ENCODE measurements at places on chromosomes 2 and 18.

- no peak for DNase-seq
These were observed 1.5 kb downstream of the RPRM start for GRCh38 chr2:153476816-153477635.

GRCh38 chr2:225328192-225328591, 71.3 kb upstream of the NYAP2 start:
- DNase-seq: peak; percentile 88

GRCh38 chr2:110860630-110861029, 128.3 kb downstream of the ACOXL start:
- DNase-seq: no peak

DNA sequence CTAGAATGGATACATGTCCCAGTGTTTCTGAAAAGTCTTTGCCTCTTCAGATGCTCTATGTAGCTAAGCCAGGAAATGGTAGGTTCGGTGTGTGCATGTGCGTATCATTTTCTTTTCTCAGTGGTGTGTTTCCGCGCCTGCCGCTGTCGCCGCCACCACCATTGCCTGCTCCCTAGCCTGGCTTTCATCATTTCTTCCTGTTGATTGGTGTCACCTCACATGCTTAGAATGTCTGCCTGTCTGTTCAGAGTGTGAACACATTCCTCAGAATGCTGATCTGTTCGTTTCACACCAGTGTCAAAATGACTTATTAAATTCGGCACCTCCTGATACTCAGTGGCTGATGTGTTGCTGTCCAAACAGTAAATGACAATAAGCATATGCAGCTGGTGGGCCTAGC, 255.2 kb upstream of the SPRED2 start:
- DNase-seq: no peak

DNA sequence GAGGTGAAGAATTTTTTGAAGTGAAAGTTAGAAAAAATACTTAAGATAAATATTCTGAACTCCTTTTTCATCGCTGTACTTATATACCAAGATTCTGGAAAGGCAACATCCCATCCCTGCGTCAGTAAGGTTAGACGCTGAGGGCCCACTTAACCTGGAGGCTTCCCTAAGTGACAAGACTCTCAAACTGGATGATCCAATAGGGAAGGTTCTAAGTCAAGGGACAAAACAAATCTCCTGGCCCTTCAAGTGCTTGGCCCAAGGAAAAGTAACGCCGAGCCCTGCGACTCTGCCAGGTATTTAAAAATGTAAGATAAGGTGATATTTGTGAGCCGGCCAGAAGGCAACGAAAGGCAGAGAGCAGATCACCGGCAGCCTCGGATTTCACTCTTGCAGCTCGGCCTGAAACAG, 1.3 kb downstream of the STK39 start:
- DNase-seq: no peak

- no peak for DNase-seq
These were observed 41.4 kb downstream of the FAM178B start for GRCh38 chr2:96945014-96945413.

- DNase-seq: no peak
These were observed 91.3 kb upstream of the TNP1 start for GRCh38 chr2:216951171-216951570.

- DNase-seq: no peak
These were observed 108.5 kb downstream of the GLI2 start for GRCh38 chr2:120844070-120844738.

GRCh38 chr18:74579496-74580065, 18.1 kb upstream of the ZNF407 start:
- peak; percentile 6 for DNase-seq

DNA sequence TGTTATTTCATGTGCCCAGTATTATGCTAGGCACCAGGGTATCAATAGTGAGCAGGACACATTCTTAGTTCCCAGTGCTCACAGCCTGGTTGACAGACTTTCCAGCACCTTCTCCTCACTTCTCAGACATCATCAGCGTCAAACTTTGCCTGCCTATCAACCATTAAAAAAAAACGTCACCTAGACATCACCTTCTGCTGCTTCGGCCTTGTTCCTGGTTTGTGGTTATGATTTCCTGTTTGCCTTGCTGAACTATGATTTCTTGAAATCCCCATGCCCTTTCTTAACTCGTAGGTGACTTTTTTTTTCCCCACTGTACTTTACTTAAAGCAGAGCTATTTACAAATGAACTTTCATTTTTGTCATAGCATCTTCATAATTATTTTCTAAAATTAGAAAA, 60.4 kb upstream of the NABP1 start:
- peak; percentile 45 for DNase-seq

- DNase-seq: no peak
These were observed 34.2 kb downstream of the TMEM17 start for GRCh38 chr2:62471816-62472215.

GRCh38 chr2:888211-888801, 62.3 kb upstream of the SNTG2 start:
- DNase-seq: no peak

GRCh38 chr2:227782804-227783203, 30.8 kb upstream of the CCL20 start:
- DNase-seq: no peak

DNA sequence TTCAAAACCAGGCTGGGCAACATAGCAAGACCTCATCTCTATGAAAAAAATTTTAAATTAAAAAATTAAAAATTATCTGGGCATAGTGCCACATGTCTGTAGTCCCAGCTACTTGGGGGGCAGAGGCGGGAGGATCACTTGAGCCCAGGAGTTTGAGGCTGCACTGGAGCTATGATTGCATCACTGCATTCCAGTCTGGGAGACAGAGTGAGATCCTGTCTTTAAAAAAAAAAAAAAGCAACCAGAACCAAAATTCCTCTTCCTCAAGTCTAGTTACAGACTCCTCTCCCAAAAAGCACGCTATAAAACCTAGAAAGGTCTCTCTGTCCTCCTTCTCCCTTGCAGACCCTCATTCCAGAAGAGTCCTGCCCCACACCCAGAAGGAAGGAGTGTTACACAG, 23.9 kb downstream of the TNFAIP6 start:
- peak; percentile 90 for DNase-seq

DNA sequence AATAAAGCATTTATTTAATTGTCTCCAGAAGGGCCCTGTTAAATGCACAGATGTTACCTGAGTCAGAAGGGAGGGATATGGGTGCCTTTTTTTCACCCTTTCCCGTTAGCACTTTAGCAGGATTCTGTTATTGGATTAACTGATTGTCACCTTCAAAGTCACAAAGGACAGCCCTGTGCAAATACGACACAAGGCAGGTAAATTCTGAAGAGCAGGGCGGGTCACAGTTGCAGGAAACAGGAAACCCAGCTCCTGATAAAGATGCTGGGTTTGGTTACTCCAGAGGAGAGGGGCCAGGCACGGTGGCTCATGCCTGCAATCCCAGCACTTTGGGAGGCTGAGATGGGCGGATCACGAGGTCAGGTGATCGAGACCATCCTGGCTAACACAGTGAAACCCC, 11.4 kb upstream of the PKDCC start:
- no peak for DNase-seq
